ENCODE measurements at places on chromosomes 7 and 10.

DNA sequence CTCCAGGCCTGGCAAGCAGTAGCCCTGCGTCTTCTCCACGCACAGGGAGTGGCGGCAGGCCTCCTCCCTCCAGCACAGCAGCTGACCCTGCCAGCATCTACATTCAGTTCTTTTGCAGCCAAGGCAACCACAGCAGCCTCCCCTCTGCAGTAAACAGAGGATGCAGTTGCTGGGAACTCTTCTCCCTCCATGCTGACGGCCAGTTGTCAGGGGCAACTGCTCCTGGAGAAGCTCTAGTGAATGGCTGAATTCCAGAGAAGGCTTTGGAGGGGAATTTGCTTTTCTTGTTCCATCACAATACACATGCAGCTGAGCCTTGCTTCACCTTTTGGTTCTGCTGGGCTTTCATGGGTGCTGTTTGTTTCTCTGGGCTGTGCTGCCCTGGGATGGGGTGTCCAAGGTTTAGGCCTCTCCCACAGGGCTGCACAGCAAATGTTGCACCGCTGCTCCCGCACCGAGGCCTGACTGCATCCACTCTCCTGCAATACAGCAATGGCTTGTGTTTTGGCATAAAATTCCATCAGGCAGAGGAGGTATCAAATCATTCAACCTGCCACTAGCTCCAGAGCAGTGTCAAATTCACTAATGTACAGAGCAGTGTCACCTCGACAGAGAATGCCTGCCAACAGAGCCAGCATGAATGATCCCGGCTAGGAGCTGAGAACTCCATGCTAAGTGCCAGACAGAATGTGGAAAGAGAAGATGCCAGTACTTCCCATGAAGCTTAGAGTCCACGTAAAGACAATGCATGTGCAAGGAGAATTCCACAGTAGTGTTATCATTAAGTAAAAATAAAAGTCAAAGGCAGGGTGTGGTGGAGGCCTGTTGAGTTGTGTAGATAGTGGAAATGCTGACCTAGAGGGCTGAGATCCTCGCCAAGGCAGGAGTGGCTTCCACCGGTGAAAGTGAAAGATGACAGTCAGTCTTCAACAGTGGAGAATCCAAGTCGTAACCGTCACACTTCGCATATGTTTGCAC is 399.6 kb downstream of the DPP6 start:
- DNase-seq, result no peak

DNA sequence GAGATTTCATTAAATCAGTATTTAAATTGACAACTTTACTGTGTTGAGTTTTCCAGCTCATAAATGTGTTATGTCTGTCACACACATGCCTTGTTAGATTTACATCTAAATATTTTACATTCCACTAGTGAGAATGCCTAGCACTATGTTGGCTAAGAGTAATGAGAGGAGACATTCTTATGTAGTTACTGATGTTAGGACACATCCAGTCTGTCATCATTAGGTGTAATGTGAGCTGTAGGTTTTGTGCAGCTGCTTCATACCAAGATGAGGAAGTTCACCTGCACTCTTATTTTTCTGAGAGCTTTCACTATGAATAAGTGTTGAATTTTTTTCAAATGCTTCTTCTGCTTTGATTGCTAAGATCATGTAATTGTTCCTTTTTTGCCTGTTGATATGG is 218.0 kb upstream of the IGFBP3 start:
- DNase-seq, result no peak

DNA sequence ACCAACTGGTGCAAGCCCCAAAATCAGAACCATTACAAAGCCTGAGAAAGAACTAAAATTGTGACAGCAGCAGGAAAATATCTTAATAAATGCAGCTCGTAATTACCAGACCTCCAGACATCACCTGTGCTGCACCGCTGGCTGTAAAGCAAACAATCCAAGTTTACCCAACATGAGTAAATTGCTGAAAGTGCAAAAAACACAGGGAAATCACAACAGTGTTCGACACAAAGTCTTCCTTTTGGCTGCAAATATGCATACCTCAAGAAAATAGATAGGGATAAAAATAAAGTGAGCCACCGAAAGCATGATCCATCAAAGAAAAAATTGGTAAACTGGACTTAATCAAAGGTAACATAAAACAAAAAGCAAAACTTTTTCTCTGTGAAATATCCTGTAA is 101.7 kb downstream of the SLC16A9 start:
- no peak for DNase-seq

GRCh38 chr7:26688388-26688787 is 176.0 kb downstream of the SKAP2 start:
- no peak for DNase-seq

DNA sequence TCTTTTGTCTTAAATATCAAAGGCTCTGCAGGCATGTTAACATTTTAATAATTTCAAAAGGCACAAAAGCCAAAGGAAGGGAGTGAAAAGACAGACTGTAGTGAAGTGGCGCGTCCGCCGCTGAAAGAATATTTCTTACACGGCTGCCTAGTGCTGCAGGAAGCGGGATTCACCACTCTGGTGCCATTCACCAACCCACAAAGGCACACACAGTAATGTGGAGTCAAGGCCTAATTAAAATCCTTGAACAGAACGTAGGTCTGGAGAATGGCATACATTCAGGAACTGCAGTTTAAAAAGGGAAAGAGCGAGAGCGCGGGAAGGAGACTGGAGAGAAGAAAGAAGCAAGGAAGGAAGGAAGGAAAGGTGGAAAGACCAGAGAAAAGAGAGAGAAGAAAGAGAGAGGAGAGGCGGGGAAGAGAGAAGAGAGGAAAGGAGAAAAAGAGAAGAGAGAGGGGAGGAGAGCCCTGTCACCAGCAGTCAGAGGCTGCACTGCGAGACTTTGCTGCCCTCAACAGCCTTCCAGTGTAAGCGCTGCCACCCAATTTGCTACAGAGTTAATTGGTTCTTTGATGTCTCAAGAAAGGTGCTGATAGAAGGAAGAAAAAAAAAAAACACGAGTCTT is 554.0 kb downstream of the MDFIC start:
- no peak for DNase-seq

DNA sequence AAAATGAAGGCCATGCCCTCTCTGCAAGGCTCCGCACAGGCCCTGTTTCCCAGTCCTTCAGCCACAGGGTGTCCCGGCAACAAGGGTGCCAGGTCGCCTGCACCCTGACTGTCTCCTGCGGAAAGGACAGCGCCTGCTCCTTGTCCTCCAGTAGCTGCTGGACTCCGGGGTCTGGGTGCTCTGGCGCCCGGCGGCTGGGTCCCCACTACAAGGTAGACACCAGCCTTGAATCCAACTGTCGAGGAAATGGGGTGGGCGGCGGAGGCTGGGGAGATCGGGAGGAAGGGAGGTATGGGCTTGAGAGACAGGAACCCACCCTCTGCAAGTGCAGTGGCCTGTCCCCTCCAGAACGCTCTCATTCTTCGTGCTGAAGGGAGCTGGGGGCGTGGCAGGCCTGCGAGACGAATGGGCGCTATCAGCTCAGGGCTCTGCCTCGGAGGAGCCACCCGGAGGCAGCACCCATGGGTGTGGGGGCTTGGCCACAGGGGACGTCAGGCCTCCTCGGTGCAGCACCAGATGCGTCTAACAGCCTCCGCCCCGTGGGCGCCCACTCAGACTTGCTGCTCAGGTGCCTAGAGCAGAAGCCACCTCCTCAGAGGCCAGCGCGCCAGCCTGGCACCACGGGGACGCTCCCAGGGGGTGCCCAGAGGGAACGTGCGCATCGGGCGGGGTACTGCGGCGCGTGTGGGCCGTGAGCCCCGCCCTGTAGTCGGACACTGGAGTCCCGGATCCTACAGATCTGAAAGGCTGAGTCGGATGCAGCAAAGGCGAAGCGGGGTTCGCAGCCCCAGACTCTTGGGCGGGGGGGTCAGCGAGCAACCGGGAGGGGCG is 15.6 kb downstream of the ADAM8 start:
- DNase-seq, result peak; percentile 59

GRCh38 chr10:48976196-48976595 is 36.6 kb upstream of the LRRC18 start:
- no peak for DNase-seq

DNA sequence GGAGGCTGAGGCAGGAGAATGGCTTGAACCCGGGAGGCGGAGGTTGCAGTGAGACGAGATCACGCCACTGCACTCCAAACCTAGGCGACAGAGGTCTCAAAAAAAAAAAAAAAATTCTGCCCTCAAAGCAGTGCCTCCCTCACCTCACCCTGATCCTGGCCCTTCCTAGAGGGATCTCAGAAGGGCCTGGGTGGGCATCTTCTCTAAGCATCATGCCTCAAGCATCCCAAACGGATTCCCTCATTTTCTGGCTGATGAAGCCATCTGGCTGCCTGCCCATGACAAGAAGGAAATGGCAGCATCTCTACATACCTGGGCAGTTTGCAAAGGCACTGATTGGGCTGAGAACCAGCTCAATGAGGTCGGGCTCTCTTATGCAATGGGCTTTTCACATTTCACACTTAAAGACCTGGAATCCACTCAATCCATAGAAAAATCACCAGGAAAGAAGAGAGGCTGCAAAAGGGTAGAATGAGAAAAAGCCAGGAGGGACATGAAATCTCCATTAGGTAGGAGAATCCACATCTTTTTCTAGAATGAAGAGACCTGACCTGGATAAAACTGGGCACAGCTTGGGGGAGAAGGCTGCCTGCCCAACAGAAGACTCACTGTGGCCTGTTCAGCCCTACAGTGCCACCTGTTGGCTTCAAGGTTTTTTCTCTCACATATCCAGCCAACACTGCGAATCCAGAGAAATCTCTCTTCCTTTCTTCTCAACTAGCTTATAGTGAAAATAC is 48.1 kb downstream of the PDLIM1 start:
- no peak for DNase-seq

DNA sequence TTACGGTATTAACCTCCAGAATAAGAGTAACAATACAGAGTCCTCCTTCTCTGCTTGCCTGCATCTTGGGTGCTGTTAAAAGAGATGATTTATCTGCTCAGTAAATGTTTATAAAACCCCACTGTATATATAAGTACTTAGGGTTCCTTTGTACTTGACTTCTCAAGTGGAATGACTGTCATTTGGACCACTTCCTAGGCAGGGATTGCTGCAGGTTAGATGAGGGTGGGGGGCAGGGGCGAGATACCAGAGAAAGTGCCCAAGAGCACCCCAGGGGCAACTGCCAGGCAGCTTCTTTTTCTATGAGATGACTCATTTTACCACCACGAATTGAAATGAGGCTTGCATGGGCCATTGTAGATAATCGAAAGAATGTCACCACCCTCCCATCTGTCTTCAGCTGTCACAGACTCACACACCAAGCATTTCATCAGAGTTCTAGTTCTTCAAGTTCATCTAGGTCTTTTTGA is 421.9 kb upstream of the GALNT17 start:
- peak; percentile 44 for DNase-seq

GRCh38 chr10:178723-179122 is 43.5 kb downstream of the ZMYND11 start:
- DNase-seq, result no peak

DNA sequence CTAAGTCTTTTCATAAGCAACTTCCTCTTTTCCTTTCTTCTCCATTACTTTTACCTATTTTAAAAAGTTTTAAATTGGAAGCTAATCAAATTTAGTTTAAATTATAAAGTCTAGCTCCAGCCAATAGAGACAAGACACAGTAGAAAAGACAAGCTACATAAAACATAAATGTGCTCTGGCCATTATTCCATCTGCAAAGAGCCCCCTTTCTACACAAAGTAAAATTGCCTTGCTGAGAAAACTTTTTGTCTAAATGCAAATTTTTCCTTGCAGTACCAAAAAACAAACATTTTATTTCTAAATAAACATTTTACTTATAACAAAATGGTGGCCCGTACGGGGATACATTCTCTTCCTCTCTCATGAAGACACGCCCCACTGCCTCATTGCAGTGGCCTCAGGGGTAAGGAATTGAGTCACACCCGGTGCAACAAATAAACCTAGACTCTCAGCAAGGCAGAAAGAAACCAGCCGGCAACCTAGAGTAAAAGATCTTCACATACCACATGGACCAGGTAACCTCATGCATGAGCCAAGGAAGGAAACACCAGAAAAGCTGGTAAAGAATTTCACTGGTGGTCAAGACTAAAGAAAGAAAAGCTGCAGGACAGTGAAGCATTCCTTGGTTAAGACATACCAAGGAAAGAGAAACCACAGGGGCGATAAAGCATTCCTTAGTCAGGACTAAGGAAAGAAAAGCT is 71.6 kb upstream of the ZNF746 start:
- DNase-seq, result no peak

DNA sequence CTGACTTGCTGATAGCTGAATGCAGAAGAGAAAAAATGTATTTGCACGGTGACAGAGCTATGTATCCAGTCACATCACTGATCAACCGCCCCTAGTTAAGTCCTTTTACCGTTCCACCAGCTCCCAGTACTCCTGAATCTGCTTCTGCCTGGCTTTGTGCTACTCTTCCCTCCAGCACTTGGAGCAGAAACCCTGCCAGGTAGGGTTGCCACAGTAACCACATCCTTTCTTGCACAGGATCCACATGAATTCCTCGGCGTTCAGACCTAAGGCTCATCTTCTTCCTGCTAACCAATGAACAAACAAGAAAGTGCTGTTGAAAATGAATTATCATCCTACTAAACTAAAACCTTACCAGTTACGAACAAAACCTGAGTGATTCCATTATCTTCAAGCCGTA is 52.0 kb upstream of the KCTD7 start:
- no peak for DNase-seq

DNA sequence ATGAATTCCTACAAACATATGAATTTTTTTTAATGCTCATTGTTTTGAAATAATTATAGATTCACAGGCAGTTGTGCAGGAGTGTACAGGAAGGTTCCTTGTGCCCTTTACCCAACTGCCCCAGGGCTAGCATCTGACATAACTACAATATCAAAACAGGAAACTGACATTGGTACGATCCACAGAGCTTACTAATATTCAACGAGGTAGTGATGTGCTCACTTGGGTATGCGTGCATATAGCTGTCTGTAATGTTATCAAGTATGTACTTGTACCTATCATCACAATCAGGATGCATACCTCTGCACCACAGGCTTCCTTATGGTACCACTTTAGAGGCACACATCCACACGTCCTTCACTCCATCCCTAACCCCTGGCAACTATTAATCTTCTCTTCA is 68.3 kb downstream of the BMS1 start:
- no peak for DNase-seq

DNA sequence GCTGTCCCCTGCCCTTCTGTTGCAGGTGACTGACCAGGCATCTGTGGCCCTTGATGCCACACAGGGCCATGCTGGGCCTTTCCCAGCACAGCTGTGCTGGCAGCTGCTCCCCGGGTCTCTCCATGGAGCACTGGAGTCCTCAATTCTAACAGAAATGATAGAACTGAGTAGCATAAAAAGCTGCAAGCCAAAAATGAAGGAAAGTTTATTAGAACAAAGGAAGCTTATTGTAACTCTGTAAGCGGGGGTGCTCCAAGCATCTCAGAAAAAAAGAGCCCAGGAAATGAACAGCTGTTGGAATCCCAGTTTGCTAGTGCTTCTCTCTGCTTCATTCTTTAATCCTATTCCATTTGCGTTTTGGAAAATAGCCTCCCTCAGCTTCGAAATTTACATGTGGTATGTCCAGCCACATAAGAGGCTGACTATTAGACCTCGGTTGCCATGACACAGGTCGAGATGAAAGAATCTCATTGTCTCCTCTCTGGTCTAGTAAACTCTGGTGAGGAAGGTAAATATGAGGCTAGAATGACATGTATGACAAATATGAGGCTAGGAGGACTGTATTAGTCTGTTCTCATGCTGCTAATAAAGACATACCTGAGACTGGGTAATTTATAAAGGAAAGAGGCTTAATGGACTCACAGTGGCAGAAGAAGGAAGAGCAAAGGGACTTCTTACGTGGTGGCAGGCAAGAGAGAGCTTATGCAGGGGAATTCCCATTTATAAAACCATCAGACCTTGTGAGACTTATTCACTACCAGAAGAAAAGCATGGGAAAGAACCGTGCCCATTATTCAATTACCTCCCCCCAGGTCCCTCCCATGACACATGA is 23.7 kb downstream of the EPDR1 start:
- DNase-seq, result no peak

Data from gastrocnemius medialis (tissue), 4 donors.